H54 (cell line): ENCODE measurements at places on chromosomes 6 and 20.
A peak's percentile ranks its signal among the peaks of the same experiment; 100 is the strongest.

GRCh38 chr6:33592595-33593413, 12.7 kb upstream of the BAK1 start:
- DNase-seq = no peak

GRCh38 chr6:147116056-147116455, 88.2 kb upstream of the STXBP5 start:
- DNase-seq = no peak

DNA sequence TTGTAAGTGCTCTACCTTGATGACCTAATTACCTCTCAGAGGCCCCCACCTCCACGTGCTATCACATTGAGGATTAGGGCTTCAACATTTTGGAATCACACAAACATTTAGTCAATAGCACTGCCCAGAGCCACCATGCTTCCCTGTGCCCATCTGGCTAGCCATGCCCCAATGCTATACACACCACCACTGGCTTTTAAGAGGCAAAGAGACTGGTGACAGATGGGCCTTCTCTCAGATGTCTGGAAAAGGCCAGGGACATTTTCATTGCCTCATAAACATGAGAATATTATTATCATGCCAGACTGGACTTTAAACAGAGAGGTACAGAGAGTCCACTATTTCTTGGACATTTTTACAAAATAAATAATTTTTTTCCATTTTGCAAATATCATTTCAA, 29.8 kb downstream of the TRMT6 start:
- no peak for DNase-seq

DNA sequence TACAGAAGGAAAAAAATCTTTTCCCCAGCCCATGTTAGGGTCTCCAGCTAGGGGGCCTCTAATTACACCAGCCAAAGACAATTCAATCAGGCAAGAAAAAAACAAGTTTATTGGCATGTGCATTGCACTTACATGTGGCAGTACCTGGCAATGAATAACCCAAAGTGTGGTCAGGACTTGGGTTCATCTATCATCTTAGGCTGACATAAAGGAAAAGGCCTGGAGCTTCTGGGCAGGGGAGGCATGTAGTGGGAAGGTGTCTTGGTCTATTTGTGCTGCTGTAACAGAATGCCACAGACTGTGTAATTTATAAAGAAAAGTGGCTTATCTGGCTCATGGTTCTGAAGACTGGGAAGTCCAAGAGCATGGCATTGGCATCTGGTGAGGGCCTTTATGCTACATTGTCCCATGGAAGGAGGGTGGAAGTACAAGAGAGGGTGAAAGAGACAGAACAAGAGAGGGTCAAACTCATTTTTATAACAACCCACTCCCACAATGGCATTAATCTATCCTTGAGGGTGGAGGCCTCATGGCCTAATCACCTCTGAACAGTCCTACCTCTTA, 4.4 kb upstream of the PYGB start:
- no peak for DNase-seq

DNA sequence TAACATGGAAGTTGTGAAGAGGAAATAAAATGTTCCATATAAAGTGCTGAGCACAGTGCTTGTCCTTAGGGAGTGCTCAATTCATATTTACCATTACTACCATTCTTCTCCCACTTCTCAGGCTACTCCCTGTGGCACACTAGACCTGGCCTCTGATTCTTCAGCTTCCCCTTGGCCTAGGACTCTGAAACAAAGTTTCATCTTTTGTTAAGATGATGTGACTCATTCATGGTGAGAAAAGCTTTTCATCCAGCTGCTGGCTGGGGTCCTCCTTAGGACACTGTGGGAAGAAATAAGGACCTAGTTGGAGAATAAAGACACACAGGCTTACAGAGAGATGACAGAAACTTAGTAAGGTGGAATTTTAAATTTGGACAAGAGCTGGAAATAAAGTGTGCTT, 314.8 kb downstream of the CDC5L start:
- no peak for DNase-seq

DNA sequence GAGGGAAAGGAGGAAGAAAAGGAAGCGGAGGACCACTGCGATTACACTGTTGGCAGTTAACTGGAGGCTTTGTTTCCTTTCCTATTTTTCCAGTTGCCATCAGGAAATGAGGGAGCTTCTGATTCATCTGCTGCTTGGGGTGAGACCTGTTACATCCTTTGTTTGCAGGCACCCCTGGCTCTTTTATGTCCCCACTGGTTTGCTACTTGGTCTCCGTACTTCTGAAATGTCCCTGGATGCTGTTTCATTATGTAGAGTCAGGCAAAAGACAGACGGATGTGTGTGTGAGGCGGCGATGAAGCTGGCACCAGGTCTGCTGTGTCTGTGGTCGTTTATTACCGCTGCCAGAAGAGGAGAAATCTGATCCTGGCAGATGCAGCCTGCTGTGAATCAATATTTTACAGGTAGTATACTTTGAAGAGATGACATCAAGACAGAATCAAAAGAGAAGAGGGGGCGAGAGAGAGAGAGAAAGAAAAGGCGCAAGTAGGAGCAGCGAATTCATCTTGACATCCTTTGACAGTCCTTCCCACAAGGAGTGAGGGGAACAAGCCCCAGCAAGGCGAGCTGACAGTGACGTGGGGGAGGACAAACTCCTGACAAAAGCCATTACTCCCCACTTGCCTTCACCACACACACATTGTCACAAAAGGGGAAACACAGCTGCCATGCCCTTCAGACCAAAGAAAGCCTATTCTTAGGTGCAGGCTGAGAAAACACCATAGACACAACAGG, 145.9 kb upstream of the FBXL4 start:
- no peak for DNase-seq

- no peak for DNase-seq
Observed at GRCh38 chr20:38229376-38230252, 30.9 kb downstream of the KIAA1755 start.

DNA sequence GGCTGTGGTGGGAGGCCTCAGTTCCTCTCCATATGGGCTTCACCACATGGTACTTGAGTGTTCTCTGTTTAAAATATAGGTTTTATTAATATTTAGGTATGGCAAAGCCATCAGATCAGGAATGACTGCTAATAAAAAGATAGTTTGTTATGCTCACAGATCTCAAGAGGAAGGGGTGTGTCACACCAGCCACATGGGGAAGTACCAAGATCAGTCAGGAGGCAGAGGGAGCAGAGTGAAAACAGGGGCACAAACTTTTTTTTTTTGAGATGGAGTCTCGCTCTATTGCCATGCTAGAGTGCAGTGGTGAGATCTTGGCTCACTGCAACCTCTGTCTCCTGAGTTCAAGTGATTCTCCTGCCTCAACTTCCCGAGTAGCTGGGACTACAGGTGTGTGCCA, 92.1 kb upstream of the GCM1 start:
- DNase-seq = no peak

- no peak for DNase-seq
Observed at GRCh38 chr6:30876039-30876730, 8.1 kb upstream of the DDR1 start.

- no peak for DNase-seq
Observed at GRCh38 chr6:97978855-97979271, 695.8 kb upstream of the MMS22L start.

GRCh38 chr6:2765896-2766766, 938 bp downstream of the WRNIP1 start:
- peak; percentile 42 for DNase-seq

- no peak for DNase-seq
Observed at GRCh38 chr6:113979937-113980336, 9.0 kb upstream of the HDAC2 start.

DNA sequence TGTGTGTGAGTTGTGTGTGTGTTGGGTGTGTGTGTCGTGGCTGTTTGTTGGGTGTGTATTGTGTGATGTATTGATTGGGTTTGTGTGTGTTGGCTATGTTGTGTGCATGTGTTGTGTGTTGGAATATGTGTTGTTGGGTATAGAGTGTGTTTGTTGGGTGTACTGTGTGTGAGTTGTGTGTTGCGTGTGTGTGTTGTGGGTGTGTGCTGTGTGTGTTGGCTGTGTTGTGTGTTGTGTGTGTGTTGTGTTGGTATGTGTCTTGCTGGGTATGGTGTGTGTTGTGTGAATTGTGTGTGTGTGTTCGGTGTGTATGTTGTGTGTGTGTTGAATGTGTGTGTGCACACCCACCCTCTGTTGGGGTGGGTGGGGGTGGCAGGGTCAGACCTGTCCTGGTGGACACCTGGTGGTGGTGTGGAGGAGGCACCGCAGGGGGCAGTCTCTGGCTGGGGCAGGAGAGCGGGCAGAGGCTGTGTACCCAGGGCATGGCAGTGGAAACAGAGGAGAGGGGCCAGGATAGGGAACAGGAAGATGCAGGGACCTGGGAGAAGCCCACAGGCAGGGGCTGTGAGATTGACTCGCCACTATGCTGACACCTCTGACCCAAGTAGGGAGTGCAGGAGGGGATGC, 25.5 kb upstream of the PXDC1 start:
- no peak for DNase-seq

DNA sequence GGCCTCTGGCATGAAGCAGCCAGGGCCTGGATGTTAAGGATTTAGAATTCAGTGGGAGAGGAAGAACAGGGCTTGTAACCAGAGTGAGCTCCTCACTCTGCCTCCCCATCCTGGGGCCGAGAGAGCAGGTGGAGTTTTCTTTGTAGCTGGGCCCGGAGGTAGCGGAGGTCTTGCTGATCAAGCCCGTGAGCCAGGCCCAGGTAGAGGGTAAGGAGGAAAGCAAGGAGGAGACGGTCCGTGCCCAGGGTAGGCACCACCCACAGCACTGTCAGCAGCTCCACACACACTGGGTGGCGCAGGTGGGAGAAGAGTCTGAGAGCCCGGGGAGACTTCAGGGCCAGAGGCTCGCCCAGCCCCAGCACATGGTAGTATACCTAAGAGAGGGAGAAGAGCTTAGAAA, 2.1 kb upstream of the PPP1R18 start:
- no peak for DNase-seq

GRCh38 chr6:110545081-110545872, 68.9 kb upstream of the SLC22A16 start:
- DNase-seq = no peak

DNA sequence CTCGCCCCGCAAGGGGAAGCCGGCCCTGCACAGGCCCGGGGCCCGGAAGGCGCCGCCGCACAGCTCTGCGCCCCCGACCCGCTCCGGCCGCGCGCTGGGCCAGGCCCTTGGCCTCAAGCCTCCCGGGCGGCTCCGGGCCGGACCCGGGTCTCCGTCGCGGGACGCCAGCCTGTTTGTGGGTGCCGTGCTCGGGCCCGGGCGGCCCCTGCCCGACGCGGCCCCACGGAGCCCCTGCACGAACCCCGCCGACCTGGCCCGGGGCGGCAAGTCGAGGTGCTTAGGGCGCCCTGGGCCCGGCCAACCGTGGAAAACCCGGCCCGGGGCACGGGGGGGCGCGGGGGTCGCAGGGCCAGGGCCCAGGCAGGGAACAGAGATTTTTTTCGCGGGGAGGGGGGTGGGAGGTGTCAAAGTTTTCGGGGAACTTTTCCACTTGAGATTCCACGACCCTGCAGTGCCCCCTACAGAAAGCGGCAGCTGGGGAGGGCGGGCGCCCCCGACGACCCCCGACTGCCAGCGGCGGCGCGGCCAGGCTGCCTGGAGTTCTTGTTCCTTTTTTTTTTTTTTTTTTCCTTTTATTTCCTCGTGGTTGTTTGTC, 805 bp upstream of the STX16 start:
- no peak for DNase-seq

GRCh38 chr6:53611342-53611741, 54.2 kb downstream of the KLHL31 start:
- DNase-seq = no peak

- no peak for DNase-seq
Observed at GRCh38 chr20:8434326-8434876, 302.3 kb downstream of the PLCB1 start.

DNA sequence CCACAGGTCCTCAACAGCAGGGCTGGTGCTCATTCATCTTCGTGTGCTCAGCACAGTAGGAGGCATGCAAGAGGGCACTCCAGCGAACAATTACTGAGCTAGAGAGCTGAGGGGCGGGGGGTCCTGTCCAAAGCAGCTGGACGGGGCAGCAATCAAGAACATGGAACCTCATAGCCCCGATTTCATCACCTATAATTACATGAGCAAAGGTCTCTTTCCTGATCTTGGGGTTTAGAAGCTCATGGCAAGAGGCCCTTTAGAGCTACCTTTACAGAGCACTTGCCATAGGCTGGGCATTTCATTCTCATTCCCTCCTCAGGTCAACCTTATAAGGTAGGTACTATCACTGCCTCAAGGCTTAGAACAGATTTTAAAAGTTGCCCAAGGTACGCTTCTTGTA, 10.4 kb downstream of the MOCS1 start:
- DNase-seq = no peak

GRCh38 chr6:108755257-108756240, 92.7 kb upstream of the ARMC2 start:
- no peak for DNase-seq
